M059J (cell line): ENCODE measurements at places on chromosomes 6 and 20. TPM values are rescaled to one million over a fixed set of nuclear protein-coding genes. Genes with fewer than 3 reads are reported as not detected.

The COL21A1 gene
- total RNA-seq = 1.4 and 41.5 TPM in 2 replicates

The KCNK5 gene
- not detected in 2 replicates for total RNA-seq

The CLVS2 gene
- not detected in 2 replicates for total RNA-seq

The IP6K3 gene
- 0.15 TPM in 1 of 2 replicates, not detected in the other for total RNA-seq
